ENCODE measurements at places on chromosomes 1 and 21.
A peak's percentile ranks its signal among the peaks of the same experiment; 100 is the strongest.

- no peak for DNase-seq
Measured at GRCh38 chr1:198564716-198565115, 24.2 kb upstream of the ATP6V1G3 start.

DNA sequence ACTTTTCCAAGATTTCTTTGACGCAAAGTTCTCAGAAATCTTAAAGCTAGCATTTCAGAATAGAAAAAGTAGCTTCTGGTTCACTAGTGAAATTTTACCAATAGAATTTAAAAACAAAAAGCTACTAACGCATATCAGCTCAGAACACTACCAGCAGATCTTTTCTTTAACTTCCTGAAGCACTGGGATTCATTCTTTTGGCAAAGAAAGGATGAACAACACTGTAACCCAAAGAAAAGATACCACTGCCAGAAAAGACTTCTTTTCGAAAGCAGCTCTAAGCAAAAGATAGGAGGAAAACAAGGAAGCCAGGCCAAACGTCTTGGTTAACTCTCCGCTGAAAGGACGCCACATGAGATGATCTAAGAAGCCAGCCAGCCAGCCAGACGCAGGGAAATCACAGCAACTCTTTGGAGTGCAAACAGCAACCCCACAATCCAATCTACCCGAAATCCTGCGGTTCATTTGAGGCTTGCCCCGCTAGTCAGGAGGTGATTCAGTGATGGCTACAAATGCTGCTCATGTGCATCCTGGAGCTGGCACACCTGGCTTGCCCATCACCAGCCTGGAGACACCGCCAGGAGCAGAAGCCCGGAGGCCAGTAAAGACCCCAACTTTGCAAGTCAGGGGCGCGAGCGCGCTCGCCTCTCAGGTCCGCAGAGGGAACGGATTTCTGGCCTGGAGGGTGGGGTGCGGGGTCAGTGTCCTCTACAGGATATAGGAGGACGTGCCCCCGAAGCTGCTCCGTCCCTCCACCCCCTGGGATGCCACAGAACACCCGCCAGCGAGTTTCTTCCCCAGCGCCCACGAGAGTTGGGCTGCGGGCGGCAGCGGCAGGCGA is 812 bp downstream of the NBPF1 start:
- DNase-seq = peak; percentile 72

- DNase-seq = no peak
Measured at GRCh38 chr1:37035796-37036666, 1.7 kb upstream of the GRIK3 start.

DNA sequence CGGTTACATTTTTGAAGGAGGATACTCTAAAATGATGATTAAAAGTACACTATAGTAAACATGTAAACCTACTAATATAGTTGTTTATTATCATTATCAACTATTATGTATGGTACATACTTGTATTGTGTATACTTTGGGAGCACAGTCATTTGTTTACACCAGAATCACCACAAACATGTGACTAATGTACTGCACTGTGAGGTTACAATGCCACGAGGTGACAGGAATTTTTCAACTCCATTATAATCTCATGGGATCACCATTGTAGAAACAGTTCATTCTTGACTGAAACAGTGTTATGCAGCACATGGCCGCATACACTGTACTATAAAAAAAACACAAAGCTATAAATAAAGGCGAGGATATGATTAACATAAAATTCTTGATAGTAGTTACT is 44.3 kb downstream of the GPATCH2 start:
- DNase-seq = no peak

DNA sequence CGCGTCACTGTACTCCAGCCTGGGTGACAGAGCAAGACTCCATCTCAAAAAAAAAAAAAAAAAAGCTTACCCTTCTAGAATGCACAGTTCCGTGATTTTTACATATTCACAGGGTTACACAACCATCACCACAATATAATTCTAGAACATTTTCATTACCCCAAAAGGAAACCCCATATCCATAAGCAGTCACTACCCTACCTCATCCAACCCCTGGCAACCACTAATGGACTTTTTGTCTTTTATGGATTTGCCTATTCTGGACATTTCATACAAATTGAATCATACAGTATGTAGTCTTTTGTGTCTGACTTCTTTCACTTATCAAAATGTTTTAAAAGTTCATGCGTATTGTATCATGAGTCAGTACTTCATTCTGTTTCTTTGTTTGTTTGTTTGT is 22.8 kb downstream of the SYF2 start:
- no peak for DNase-seq

- no peak for DNase-seq
Measured at GRCh38 chr1:47710329-47711071, 272.7 kb downstream of the FOXD2 start.

DNA sequence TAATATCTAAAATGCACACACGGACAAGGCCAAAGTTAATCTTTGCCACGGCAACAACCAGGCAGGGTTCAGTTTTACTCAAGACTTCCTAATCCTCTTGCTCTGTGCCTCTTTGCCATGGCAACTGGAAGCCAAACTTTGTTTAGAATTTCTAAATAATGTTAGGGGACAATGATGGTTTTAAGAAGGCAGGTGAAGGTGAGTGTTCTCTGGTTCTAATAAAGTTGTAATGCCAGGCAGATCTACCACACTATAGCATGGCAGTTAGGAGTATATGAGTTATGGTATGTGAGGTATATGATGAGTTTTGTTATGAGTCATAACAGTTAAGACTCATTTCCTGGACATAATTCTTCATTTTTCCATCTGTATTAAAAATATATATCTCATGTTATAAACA is 2.7 kb downstream of the PTPRC start:
- no peak for DNase-seq

GRCh38 chr21:36134803-36135390 is at the start of gene CBR3:
CBR3 (plus strand) TSS chr21:36135079; CDS start chr21:36135193, 114 bp downstream.
- DNase-seq = no peak

- no peak for DNase-seq
Measured at GRCh38 chr1:73673971-73674370, 524.0 kb downstream of the LRRIQ3 start.

DNA sequence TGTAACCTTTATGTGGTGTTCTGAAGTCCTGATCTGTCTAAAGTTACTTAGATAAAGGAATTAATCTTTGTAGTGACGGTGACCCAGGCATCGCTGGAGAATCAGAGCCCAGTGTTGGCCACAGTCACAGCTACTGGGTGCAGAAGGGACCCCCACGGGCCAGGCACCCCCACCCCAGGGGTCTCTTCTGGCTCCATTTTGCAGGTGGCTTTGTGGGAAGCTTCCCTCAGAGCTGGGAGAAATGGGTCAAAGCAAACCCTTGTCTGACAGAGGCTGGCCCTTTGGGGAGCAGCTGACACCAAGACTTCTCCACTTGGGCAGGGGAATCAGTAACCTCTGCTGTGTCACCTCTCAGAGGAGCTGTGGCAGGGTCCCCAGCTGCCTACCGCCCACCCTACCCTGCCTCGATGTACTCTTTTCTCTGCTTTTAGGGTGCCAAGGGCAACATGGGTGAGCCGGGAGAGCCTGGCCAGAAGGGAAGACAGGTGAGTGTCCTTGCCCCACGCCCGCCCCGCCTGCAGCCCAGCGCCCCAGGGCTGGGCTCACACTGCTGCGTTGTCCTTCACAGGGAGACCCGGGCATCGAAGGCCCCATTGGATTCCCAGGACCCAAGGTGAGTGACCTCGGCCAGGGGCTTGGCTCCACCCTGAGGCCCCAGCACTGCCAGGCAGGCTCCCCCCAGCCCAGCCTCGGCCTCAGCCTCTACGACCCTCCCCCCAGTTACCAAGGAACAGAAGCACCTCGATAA is 17.7 kb downstream of the COL6A2 start:
- DNase-seq = no peak

DNA sequence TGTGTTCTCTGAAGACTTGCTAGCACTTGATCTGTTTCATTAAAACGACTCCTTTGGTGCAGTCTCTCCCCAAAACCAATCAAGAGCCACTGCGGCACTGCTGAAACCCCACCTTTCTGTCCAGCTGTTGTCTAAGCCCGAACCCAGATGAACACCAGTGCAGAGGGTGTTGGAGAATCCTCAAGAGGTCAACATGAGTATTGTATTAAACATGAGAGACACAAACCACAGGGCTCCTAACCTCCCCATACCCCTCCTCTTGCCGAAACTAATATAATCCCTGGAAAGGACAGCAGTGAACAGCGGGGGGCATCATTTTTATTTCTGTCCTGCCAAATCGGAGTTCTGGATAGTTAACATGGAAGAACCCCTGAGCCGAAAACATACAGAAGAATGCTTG is 333.9 kb downstream of the CAMTA1 start:
- no peak for DNase-seq

- no peak for DNase-seq
Measured at GRCh38 chr1:28056129-28056925, 32.1 kb downstream of the EYA3 start.

- DNase-seq = peak; percentile 49
Measured at GRCh38 chr21:42056996-42057689, 14.0 kb upstream of the UMODL1 start.

- no peak for DNase-seq
Measured at GRCh38 chr21:23694390-23694789, 1912.9 kb downstream of the MRPL39 start.

- DNase-seq = no peak
Measured at GRCh38 chr1:37792943-37793686, 532 bp upstream of the MANEAL start.

- DNase-seq = no peak
Measured at GRCh38 chr1:89546082-89546889, 21.7 kb downstream of the LRRC8B start.

DNA sequence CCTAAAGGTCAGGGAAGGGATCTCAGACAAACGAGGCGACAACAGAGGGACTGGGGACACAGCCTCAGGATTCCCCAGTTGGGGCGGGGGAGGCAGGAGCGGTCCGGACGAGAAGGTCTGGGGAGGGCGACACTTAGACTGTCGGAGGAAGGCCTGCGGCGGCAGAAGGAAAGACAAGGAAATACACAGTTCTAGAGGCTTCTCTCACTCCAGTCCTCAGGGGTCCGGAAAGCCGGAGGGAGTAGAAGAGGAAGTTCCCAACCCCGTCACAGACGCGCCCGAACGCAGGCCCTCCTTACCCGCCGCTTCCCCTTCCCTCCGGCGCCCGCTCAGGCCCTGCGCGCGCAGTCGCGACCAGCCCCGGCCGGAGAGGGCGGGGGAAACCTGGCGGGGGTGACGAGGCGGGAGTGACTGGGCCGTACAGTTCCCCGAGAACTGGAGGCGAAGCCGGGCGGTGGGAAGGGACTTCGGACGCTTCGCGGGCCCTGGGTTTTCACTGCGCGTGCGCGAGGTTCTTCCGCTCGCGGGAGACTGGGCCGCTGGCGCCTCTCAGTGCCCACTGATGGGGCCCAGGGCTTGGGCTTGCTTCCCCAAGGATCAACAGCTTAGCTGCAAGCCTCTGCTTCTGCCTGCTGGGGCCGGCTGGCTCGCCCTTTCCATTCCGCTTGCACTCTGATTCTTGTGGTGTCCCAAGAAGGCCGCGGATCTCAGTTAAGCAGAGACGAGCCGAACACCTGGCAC is at the start of gene IPP:
TSS of gene IPP (minus strand) at position 356 of the 741 bp plus-strand sequence. CDS start 4,242 bp downstream, outside the sequence.
- DNase-seq = peak; percentile 74

GRCh38 chr1:42931911-42932422 is 26.7 kb downstream of the SLC2A1 start:
- no peak for DNase-seq

GRCh38 chr1:91735266-91735845 is 150.6 kb downstream of the TGFBR3 start:
- DNase-seq = no peak

DNA sequence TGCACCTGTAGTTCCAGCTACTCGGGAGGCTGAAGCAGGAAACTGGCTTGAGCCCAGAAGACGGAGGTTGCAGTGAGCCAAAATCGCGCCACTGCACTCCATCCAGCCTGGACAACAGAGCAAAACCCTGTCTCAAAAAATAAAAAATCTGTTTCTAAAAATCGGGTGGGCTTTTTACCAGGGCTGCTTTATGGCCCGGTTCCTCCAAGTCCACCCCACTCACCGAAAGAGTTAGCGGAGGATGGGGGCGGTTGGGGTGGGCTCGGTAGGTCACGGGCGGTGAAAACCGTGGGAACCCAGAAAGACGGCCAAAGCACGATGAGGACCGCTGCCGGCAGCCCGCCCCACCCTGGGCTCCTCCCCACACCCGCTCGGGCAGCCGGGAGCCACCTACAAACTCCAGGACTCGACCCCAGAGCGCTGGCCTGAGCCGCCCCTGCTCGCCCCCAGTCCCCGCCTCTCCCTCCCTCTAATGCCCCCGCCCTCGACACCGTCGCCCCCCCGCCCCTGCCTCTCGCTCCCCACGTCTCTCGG is 846 bp upstream of the PER3 start:
- DNase-seq = no peak

GRCh38 chr1:53754484-53755312 is 15.7 kb upstream of the GLIS1 start:
- no peak for DNase-seq

- DNase-seq = no peak
Measured at GRCh38 chr1:12104417-12104816, 41.3 kb downstream of the TNFRSF8 start.

DNA sequence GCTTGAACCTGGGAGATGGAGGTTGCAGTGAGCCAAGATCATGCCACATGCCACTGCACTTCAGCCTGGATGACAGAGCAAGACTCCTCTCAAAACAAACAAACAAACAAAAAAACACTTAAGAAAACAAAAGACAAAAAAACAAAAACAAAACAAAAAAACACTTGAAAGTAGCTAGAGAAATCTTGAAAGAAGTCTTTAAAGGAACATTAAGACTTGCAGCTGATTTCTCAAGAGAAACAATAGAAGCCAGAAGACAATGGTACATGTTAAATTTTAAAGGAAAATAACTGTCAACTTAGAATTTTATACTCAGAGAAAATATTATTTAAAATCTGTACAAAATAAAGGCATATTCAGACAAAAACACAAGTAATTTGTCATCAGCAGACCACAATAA is 71.3 kb downstream of the HLX start:
- no peak for DNase-seq

DNA sequence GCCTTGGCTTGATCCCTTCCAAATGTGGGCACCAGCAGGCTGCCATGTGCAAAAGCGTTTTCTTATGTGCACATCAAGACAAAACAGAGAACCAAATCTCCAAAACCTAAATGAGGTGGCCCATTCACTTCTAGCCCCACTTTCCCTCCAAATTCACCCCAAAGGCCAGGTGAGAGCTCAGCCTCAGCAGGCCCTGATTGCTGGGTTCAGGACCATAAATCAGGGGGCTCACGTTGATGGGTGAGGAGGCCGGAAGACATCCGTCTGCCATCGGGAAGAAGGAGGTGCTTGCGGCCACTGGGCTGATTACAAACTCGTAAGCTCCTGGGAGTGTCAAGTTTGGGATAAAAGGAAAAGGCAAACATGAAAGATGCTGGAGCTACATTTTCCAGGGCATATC is 86.7 kb upstream of the CLDN14 start:
- no peak for DNase-seq

All from AG04449 (cell line).